ENCODE measurements at places on chromosomes 11 and 22.
A peak's percentile ranks its signal among the peaks of the same experiment; 100 is the strongest.

DNA sequence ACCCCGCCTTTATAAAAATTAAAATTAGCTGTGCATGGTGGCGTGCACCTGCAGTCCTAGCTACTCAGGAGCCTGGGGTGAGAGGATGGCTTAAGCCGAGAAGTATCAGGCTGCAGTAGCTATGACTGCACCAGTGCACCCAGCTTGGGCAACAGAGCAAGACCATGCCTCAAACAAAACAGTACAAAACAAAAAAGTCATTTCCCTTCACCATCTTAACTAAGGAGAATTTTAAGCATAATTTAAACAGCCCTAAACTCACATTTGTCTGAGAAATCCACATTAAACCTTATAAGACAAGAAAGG is 23.3 kb upstream of the TFIP11 start:
- DNase-seq, result no peak

- no peak for DNase-seq
These were observed 501.3 kb downstream of the BUD13 start for GRCh38 chr11:116271479-116271878.

- no peak for DNase-seq
These were observed 57.4 kb downstream of the JAM3 start for GRCh38 chr11:134126217-134126822.

- DNase-seq, result no peak
These were observed 65.5 kb downstream of the FBLN1 start for GRCh38 chr22:45568213-45568612.

- no peak for DNase-seq
These were observed 65.9 kb upstream of the HMGXB4 start for GRCh38 chr22:35191412-35191811.

DNA sequence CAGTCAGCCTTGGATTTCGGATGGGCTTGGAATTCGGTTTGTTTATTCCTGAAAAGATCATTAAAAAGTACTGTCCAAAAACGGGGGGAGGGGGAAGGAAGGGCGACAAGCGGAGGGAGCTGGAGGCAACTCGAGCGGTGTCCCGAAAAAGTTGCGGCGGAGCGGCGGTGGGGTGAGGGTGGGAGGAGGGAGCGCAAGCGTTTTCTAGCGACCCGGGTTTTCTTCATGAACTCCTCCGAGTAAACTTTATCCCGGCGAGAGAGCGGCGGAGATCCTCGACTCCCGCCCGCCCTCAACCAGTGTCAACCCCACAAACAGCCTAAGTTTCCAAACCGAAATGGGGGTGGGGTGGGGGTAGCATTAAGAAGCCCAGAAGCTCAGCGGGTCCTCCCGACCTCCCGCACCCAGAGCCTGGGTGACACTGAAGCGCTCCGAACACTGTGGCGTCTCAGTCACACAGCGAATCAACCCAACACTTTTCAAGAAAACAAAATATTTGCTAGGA is 133.0 kb upstream of the C11orf58 start:
- no peak for DNase-seq

DNA sequence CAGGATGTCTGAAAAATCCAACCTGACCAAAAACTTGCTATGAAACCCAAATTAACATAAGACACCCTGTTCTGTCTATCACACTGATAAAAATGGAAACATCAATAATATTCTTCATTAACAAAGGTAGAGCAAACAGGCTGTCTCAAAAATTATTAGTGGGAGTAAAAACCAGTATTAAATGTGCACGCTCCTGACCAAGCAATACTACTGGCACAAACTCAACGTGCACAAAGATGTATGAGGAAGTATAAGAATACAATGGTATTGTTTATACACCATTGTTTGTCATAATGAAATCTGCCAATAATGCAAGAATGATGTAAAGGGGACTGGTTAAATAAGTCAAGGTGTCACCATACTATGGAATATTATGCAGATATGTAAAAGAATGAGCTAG is 288.5 kb downstream of the MN1 start:
- no peak for DNase-seq

GRCh38 chr11:75145972-75146519 is 4.9 kb upstream of the SLCO2B1 start:
- DNase-seq, result no peak

DNA sequence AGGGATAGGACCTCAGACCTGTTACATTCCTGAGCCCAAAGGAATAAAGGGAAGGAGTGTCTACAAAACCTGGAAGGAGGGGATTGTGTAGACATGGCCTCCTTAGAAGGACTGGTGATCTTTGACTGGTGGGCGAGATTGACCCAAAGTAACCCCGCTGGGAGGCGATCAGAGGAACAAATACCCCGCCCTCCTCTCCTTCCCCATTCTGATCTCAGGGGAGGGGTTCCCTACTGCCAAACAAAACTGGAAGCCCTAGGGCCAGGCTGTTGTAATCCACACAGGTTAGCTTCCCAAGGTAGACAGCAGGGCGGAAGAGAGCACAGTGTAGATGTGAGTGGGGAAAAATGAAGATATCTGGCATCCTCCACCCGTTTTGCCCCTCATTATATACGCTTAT is 24.7 kb downstream of the NCF4 start:
- DNase-seq, result no peak

- DNase-seq, result no peak
These were observed 30.4 kb downstream of the RTN4R start for GRCh38 chr22:20237480-20238440.

- DNase-seq, result peak; percentile 41
These were observed at the start of gene MYEOV for GRCh38 chr11:69293819-69294505. Gene MYEOV, plus strand, starts transcription at chr11:69294155. Its CDS starts 1,200 bp downstream, at chr11:69295355.

DNA sequence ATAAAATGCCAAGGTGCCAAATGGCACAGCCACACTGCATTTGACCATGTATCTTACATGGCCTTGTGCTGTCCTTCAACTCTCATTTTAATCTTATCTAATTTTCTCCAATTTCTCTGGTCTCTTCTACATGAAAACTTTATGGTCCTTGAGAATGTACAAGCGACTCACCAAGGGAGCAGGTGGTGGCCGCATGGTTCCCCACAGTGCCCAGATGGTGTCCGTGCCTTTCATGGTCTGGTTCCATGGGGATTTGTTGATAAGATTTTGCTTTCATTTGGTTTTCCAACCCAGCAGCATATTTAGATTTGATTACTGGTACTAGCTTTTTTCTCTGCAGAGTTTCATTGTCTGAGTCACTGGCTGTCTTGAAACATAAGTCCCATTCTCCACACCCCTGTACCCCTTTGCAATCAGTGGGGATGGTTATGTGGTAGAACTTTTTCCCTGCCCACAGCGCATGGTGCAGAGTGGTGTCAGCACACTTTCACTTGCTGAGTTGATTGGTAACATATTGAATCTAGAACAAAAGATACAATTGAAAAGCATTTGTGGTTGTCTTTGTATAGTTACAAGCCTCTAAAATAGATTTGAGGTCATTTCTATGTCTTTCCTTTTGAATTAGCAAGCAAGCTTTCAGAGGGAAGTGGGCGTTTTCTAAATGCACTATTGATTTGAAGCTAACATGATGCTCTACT is 24.1 kb downstream of the ZNRF3 start:
- peak; percentile 43 for DNase-seq

DNA sequence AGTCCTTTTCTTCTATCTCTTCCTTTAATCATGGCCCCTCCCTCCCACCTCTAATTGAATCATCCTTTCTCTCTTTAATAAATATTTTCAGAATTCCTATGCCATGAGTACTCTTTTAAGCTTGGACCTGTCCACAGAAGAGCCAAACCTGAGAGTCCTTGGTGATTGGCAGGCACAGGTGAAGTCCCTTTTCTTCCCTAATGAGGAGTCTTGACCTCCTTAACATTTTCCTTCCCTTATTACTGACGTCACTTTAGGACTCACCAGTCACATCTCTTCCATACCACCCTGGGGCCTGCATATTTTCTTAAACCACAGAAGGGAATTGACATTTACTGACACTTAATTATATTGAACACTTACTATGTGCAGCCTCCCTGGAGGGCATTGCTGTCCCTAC is 41.0 kb upstream of the RASSF10 start:
- no peak for DNase-seq

DNA sequence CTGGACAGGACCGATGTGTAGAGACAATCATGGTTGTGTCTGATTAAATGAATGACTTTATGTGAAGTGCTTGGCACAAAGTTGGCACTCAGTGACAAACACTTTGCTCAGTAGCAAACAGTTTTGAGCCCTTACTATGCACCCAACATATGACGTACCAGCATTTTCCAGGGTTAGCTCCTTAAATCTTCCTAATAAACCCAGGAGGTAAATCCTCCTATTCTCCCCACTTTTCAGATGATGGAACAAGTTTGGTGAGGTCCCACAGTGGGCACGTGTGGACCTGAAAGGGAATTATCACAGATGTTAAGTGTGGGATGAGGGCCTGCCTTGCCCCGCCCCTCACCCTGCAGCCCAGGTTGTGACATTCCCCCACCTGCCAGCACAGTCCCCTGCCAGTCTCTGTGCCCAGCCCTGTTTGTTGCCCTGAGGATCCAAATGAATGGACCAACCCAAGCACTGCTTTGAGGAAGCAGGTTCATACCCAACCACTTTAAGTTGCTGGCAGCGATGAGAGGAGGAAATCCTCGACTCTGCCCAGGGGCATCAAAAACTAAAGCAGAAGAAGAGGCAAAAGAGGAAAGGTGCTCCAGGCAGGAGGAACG is 6.6 kb upstream of the CARD10 start:
- no peak for DNase-seq

DNA sequence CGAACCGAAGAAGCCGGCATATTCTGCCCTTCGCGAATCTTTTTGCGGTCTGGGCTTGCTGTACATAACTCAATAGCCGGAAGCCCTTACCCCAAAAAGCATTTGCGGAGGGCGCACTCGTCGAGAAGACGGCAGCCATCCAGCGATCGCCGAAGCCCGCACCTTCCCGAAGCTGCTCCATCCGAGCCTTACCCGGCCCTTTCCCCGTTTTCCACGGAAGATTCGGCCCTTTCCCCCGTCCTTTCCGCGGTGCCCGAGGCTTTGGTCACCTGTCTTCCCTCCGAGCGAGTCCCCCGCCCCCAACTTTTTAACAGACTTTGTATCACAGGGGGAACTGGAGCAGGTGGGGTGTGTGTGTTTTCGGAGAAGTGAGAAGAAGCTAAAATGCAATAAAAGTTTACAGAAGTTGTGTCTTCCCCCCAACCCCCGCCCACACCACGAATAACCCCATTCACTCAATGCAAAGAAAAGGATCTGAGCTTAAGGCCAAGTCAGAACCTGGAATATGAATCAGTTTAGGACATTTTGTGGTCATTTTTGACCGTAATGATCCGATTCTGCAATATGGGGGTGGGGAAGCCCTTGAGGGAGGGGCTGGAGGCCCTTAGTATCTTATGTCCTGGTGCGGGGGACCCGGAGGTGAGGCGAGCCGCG is 99.0 kb upstream of the HSD17B12 start:
- no peak for DNase-seq

- no peak for DNase-seq
These were observed 229.2 kb downstream of the ADAMTS15 start for GRCh38 chr11:130677486-130678153.

- DNase-seq, result peak; percentile 61
These were observed 638 bp downstream of the NRGN start for GRCh38 chr11:124740277-124740882.

- DNase-seq, result no peak
These were observed 80.5 kb downstream of the TP53I11 start for GRCh38 chr11:44870181-44870580.

- no peak for DNase-seq
These were observed 74.5 kb downstream of the AMBRA1 start for GRCh38 chr11:46519351-46519750.

DNA sequence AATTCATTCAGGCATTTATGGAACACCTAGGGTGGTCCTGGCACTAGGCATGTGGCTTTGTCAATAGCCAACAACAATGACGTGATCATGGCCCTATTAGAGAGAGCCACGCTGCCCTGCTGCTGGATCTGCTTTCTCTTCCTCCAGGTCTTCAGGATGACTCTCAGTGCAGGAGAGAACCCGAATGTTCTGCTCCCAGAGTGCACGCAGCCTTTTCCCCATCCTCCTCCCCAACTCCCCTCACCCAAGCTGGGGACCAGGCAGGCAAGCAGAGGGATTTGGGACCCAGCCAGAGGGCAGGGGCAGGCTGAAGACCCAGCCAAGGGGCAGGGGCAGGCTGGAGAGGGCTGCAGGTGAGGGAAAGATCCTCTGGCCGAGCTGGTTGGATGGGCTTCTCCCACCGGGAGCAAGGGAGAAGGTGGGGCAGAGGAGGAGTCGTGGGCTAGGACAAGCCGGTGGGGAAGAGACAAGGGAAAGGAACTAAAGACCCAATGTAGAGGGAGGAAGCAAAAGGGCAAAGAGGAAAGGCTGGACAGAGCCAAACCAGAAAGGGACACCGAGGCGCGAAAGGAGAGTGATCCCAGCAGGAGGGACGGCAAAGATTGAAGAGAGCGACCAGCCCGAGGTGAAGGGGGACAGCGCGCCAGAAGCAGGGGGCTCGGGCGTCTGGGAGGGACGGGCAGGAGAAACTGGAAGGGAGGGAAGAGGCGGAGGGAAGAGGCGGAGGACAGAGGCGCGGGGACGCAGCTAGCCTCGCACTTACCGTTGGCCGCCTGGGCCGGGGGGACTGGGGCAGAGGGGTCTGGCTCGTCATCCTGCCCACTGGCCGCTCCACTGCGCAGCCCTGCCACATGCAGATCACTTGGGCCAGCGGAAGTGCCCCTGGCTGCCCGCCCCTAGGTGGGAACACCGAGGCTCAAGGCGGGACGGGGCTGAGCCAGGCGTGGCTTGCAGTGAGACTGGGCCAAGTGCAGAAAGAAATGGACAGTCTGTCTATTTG is at the start of gene KCTD14:
KCTD14 (minus strand) TSS at position 880 of the 1,000 bp plus-strand sequence; CDS start at position 853, 27 bp downstream.
- DNase-seq, result no peak

GRCh38 chr11:67391304-67392182 is at the start of gene RAD9A:
Gene RAD9A, plus strand, starts transcription at chr11:67391986. Its CDS starts 59 bp downstream, at chr11:67392045.
- peak; percentile 87 for DNase-seq

GRCh38 chr22:29340566-29340965 is 25.1 kb upstream of the RASL10A start:
- DNase-seq, result no peak

- no peak for DNase-seq
These were observed 9.8 kb downstream of the YAP1 start for GRCh38 chr11:102119997-102120396.

DNA sequence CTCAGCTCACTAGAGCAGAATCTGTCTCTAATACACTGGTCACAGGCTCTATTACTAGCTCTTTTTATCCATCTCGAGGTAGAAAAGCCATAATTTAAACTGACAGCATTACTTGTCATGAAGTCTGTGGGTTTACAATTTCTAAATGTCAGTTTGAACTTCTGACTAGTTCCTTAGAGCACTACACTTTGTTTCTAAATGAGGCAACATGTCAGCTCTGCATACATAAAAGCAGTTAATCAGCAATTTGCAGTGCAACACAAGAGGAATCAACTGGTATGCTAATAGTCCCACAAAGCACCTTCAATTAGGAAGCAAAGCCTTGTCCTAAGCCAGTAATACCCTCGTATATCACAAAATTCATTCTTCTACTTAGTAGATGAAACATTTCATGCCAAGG is 321.3 kb downstream of the TTC28 start:
- DNase-seq, result no peak

GRCh38 chr11:93529707-93530467 is 13.3 kb downstream of the SMCO4 start:
- no peak for DNase-seq

DNA sequence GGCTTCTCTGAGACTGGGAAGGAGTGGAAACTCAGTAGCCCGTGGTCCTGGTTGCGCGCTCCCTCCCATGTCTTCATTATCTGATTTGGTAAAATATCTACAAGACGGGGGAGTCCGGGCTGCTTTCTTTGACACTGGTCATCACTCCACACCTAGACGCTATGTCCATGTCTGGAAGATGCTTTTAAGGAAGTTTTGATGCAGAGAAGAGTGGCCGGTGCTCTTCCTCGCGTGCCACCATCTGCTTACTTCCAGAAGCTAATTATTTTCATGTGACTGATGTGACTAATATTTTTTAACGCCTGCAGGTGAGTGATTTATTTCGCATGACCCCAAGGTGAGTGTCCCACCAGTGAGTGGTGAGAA is 339 bp upstream of the TRIM21 start:
- no peak for DNase-seq
